ENCODE measurements at places on chromosomes 3 and 15.

DNA sequence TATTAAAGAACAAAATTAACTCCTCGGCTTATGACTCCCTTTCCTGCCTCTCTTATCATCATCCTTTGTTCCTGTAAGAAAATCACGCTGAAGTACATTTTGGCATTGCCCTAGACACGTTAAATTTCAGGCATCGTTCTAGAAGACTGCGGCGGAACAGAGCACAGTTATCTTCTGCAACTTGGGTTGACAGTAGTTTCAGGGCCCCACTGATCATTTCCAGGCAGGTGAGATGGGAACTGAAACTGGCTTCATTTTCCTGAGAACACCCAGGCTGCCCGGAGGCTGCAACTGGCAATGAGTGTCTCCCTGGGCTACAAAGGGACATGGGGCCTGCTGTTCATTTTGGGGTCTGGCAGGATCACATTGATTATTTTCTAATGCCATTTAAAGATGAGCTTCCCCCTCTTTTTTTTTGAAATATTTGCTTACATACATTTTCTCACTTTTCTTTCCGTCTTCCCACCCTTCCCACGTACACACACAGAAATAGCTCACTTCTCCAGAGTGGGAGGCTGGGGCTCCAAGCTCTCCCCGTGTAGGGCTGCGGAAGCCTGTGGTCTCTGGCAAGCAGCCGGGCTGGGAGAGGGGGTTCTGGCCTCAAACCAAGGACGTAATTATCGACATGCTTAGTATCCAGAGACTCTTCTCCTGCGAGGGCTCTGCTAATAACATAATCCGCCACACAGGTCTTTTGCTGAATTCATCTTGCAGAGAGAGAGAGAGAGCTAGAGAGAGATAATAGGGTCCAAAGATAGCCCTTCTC is 267.4 kb downstream of the ABHD5 start:
- DNase-seq, result peak; percentile 13

GRCh38 chr3:79369306-79369705 is 398.5 kb downstream of the ROBO1 start:
- no peak for DNase-seq

DNA sequence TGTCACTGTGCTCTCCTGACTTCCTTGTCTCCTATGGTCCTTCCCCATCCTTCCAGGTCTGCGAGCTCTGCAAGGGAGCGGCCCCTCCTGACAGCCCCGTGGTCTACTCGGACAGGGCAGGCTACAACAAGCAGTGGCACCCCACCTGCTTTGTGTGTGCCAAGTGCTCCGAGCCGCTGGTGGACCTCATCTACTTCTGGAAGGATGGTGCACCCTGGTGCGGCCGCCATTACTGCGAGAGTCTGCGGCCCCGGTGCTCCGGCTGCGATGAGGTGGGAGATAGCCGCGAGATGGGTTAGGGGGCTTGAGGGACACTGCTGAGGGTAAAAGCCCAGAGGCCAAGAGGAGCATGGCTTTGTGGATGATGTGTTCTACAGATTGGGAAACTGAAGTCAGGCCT is 63.8 kb downstream of the LMCD1 start:
- DNase-seq, result no peak

DNA sequence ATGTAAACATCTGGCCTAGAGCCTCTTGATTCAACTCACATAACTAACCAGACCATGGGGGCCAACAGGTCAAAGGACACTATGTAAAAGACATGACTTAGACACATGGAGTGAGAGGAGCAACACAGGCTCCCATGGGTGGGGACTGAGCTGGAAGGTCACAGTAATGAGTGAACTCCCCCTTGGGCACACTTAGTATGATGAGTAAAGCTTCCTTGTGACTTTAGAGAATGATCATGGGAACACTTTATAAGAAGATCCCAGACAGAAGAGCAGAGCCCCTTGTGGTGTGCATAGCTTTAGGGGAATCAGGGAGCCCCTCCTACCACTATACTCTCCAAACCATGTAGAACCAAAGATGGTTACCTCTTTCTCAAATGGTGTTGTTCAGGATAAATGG is 10.2 kb downstream of the GCSAM start:
- peak; percentile 16 for DNase-seq

DNA sequence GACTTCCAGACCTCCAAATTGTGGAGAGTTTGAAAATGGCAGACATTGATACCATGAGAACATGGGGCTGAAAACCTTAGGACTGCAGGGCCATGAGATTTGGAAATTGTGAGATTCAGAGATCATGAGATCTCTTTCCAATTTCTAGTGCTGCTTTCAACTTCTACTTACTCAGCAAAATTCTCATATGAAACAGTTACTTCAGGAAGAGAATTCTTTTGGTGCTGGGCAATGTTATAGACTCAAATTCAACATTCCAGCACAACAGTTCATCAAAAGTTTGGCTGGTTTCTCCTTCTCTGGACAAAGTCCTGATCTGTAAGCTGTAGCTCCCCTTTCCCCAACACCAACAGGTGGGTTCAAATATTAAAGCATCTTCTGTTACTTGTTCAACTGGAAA is 506.9 kb upstream of the NECTIN3 start:
- no peak for DNase-seq

DNA sequence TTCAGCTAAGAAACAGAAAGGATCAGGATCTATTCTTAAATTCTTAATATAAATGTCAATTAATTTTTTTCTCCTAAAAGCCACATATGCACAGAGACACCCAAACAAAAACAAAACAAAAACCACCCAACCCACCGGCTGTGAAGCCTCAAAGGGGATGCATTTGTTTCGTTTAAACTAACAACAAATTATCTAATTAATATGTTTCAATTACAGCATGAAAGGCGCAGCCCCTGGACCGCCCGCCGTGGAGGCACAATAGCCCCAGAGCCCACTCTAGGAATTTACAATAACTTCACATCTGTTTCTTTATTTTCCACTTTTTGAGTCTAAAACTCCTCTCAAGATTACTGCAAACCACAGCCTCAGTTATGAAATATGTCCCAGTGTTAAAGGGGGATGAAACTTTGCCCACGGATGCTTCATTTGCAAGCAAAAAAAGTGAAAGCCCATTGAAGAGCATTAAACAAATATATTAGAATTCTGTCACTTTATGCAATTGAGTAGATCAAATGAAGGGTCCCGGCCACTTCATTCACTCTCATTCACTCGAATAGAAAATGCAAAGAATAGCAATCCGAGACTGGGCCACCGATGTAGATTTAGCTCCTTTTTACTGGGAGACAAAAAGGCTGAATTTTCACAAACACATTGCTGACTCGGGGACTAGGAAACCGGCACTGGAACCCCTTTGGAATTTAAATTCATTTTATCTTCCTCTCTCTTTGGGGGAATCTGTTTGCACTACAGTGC is 6.0 kb downstream of the FOXB1 start:
- DNase-seq, result no peak

- no peak for DNase-seq
Observed at GRCh38 chr3:175608356-175608755, 749.2 kb downstream of the NAALADL2 start.

GRCh38 chr3:98588065-98588464 is 5.3 kb downstream of the CPOX start:
- DNase-seq, result no peak

GRCh38 chr3:188006726-188007393 is 147.1 kb upstream of the LPP start:
- DNase-seq, result peak; percentile 60

DNA sequence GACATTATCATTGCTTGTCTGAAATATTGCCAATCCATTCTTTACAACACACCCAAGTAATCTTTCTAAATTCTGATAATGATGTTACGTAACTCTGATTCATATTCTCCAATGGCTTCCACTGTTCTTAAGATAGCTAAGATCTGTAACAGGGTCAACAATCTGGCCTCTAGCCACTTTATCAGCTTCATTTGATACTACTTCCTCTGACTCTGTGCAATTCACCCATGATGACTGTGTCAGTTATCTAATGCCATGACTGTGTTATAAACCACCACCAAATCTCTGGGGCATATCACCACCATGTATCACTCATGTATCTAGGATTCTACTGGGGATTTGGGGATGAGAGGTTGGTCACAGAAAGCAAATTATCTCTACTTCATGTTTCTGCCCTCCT is 44.0 kb downstream of the CD200 start:
- DNase-seq, result no peak

DNA sequence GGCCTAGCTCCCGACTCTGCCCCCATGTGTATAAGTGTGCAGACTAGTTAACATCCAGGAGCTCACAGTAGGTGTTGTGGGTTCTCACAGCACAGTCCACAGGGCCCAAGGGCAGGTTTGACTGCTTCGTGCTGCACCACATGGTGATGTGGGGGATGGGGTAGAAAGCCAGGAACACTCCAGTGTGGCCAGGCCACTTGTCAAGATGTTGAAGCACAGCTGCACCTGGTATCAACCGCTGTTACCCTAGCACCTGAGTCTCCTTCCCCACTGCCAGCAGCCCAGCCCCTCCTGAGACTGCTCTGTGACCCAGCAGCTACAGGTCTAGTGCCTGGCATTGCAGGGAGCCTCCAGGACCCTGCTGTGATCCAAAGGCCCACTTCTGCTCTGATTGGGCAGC is 53.4 kb downstream of the CHDH start:
- DNase-seq, result no peak

- DNase-seq, result peak; percentile 85
Observed at GRCh38 chr3:156978481-156978961, 152.4 kb downstream of the LEKR1 start.

- no peak for DNase-seq
Observed at GRCh38 chr15:25903024-25903581, 40.0 kb upstream of the ATP10A start.

- DNase-seq, result no peak
Observed at GRCh38 chr15:80202641-80203360, 49.2 kb downstream of the CTXND1 start.

DNA sequence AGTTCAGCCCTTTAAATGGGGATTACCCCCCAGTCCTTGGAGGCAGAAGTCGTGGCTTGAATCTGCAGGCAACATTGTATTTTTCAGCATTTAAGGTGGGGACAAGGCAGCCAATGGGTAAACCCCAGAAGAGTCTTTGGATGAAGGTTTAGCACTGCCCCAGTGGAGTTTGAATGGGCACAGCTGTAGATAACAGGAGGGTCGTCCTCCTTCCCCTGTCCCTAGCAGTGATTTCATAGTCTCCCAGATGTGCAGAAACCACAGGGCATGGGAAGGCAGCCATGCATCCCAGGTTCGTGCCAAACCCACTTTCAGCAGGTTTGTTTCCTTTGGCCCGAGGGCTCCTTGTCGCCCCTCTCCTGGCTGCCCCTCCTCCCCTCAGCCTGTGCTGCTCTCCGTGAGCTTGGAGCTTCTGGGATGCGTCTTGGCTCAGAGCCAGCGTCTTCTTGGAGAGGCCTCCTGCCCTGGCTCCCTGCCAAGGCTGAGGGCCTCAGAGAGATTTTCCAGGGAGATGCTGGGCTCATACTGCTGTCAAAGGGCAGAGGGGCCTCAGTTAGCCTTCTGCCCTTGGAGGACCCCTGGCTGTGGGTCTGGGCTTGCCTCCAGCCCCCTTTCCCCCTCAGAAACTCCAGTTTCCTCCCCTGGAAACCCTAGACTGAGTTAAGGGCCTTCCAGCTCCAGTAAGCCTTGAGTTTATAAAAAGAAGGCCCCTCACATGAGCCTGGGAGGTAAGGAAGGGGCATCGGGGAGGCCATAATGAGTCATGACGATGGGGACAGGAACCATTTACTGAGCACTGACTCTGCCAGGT is 48.9 kb upstream of the POLG start:
- no peak for DNase-seq

- no peak for DNase-seq
Observed at GRCh38 chr15:47542312-47542989, 174.9 kb upstream of the SEMA6D start.

DNA sequence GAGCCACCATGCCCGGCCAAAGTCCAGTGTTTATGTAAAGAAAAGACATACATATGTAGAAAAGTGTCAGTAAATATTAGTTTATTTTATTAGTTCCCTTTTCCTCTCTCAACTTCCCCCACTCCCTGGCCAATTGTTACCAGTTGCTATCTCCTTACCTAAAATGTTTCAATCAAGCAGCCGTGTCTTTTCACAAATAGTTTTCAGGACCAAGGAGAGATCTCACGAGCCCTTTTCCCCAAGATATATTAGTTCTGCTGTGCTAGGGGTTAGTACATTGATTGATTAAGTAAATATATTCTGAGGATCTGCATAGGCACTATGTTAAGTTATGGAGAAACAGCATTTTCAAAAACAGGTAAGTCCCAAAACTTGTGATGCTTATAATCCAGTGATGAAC is 87.4 kb downstream of the ZIC4 start:
- no peak for DNase-seq

GRCh38 chr15:60957111-60957510 is 272.0 kb downstream of the RORA start:
- no peak for DNase-seq

DNA sequence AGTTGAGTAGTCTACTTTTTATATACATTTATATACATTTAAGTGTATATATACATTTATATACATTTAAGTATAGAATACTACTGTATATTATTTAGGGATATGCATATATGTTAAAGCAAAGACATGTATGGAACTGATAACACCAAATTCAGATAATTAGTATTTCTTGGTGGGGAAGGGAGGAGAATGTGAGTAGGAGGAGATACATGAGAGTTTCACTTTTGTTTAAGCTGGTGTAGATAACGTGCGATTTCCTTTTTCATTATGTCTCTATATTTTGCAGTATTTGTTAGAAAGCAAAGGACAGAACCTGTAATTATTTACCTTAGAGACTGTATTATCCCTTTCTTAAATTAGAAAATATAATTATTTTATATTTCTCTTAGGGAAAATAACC is 16.6 kb upstream of the NIT2 start:
- DNase-seq, result no peak

DNA sequence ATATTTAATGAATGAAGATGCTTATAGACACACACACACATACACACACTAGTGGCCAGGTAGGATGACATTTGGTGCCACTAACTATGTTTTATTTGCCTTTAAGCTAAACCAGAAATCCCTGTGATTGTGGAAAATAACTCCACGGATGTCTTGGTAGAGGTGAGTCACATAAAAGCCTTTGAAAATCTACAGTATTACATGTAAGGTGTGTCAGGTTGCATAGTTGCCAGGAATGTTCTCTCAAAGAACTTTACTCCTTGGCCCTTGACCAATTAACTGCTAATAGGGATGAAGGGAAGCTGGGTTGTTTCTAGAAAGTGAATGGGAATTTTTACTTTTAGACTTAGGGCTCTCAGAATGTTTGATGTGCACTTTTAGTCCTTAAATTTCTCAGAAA is 9.9 kb downstream of the ZBED2 start:
- DNase-seq, result no peak

- no peak for DNase-seq
Observed at GRCh38 chr3:6860954-6861624, at the start of gene GRM7. Gene GRM7, plus strand, starts transcription at chr3:6861115.

DNA sequence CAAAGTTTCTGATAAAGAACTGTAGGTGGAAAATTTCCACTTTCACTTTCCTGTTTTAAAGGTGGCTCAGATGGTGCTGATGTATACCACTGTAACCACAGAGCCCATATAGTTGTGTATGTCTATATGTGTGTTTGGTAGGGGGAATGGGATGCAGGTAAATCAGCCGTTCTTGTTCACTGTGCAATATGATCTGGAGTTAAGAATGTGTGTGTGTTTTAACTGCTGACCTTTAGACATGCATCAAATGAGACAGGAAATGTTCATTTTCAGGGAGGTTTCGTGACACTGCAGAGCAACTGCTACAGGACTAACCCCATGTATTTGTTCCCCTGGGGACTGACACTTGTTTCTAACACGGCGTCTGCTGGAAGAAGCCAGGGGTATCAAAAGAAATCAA is 180.5 kb downstream of the TAFA4 start:
- no peak for DNase-seq
